ENCODE measurements at places on chromosomes 16 and 17.

DNA sequence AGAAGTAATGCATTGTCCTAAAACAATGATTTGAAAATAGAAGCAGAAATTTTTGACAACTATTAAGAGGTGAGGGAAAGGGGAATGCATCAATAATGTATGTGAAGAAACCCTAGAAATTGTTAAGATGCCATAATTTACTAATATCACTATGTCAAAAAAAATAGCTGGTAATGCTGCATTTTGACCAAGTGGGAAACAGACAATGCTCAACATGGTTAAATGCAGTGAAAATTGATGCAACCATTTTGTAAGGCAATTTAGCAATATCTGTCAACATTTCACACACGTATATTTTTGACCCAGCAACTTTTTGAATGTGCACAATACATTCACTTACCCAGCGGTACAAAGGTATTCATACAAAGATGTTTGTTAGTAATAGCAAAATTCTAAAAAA is 381.6 kb downstream of the CDH11 start:
- DNase-seq, result no peak

- no peak for DNase-seq
These were observed 50.5 kb downstream of the GPR139 start for GRCh38 chr16:20023190-20023589.

GRCh38 chr17:79657861-79658810 is 47.3 kb upstream of the RBFOX3 start:
- DNase-seq, result no peak

GRCh38 chr16:14562691-14563491 is 67.2 kb downstream of the PARN start:
- no peak for DNase-seq

DNA sequence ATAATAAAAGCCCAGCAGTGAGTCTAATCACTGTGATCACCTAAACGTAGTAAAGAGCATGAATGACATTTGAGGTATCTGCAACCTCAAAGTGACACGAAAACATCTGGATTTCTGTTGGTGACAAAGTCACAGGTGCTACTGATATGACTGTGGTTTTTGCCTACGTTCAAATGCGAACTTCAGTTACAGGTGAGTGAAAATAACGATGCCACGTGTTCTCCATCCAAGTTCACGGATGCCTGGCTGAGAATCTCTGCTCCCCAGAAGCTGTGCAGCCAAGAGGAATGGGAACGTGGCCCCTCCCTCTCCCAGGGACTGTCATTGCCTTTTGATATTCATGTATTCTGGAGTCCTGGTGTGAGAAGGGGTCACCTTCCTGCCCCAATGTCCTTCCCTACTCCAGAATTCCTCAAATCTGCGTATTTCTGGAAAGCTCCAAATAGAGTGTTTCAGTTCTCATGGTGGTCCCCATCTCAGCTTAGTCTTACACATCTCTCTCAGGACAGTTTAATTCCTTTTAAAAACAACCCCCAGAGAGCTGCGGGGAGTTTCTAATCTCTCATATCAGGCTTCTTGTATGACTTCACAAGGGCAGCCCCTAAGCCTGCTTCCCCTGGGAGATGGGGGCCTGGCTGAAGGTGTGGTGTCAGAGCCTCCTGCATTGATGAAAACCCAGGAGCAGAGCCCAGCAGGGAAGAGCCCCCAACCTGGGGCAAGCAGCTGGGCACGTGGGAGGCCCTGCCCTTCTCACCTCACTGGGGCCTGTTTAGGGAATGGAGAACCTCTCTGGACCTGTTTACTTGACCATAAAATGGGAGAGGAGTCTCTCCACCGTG is 25.8 kb downstream of the PIK3R5 start:
- no peak for DNase-seq

- DNase-seq, result no peak
These were observed 352.9 kb downstream of the TMEM114 start for GRCh38 chr16:8237452-8237851.

- DNase-seq, result no peak
These were observed 1.2 kb upstream of the KATNB1 start for GRCh38 chr16:57734308-57734924.

DNA sequence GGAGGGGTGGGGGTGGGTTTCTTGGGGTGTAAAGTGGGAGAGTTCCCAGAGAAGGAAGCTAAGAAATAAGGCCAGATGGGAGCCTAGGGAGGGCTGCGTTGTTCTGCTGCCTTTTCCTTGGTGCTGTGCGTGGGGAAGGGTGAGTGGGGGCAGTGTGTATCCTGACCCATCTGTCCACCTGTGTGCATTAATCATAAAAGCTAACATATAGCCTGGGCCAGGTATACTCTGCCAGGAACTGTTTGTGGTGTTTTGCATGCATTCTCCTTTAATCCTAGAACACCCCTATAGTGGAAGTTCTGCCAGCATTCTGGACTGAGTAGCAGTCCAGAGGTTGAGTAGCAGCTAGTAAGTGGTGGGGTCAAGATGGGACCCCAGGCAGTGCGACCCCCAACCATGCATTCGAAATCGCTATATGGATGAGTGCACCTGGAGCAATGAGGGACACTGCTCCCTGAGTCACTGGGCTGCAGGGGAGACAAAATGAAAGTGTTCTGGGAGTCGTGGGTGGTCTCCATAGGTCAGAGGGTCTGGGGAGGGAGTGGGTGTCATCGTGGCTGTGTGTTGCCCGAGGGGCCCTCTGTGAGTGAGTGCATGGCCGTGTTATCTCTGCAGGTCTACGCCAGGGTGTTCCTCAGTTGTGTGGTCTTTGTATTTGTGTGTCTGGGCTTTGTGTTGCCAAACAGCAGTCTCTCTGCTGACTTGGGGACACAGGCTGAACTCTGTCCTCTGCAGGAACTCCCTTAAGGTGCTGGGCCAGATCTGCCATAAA is 1.3 kb downstream of the ERBB2 start:
- DNase-seq, result no peak

DNA sequence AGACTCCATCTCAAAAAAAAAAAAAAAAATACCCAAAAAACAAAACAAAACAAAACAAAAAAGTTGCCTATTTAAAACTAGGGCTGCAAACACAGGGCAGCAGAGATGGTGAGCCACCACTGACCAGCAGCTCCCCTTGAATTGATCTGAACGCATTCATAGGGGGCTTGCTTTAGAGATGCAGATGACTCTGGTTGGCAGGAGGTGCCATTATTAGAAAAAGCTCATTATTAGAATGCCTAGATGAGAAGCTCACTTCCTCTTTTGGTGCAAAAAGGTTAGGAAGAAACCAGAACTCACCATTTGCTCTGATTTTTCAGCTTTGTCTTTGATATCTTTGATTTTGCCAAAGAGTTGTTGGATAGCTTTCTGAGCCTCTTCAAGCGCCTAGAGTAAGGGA is 53.1 kb downstream of the VPS53 start:
- no peak for DNase-seq

GRCh38 chr16:63497408-63497807 is 1461.2 kb upstream of the CDH8 start:
- DNase-seq, result no peak

DNA sequence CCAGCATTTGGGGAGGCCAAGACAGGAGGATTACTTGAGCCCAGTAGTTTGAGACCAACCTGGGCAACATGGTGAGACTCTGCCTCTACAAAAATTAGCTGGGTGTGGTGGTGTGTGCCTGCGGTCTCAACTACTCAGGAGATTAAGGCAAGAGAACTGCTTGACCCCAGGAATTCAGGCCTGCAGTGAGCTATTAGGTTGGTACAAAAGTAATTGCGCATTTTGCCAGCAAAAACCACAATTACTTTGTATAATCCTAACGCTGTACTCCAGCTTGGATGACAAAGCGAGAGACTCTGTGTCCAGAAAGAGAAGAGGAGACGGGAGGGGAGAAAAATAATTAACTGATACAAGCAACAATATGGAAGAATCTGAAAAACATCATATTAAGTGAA is 32.7 kb downstream of the YWHAE start:
- no peak for DNase-seq
